ENCODE measurements at places on chromosomes 5 and 9. TPM values are rescaled to one million over a fixed set of nuclear protein-coding genes. Genes with fewer than 3 reads are reported as not detected.

The HMMR gene
- total RNA-seq: 77.8 TPM

The C9orf152 gene
- total RNA-seq: not detected

The PCDHB2 gene
- not detected for total RNA-seq

The F12 gene
- 0.22 TPM for total RNA-seq

The AIF1L gene
- 0.37 TPM for total RNA-seq

The FOXD4L5 gene
- total RNA-seq: 0.21 TPM

The SLC25A2 gene
- 0.52 TPM for total RNA-seq

The SLC34A3 gene
- not detected for total RNA-seq

The CARTPT gene
- not detected for total RNA-seq

The ABHD17B gene
- total RNA-seq: 21.5 TPM

- no peak for DNase-seq
Observed at GRCh38 chr9:76529653-76530052, 70.7 kb downstream of the GCNT1 start.

GRCh38 chr5:137356127-137356526, 143.0 kb downstream of the SPOCK1 start:
- DNase-seq: no peak

DNA sequence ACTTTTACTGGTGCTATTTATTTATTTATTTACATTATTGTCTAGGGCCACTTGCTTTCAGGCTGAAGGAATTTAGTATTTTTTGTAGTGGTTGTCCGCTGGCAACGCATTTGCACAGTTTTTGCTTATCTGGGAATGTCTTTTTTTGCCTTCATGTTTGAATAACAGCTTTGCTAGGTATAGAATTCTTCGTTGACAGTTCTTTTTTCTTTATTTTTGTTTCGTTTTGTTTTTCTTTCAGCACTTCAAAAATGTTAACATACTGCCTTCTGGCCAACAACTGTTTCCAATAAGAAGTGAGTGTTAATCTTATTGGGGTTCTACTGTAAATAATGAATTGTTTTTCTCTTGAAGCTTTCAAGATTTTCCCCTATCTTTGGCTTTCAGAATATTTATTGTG, 252.7 kb upstream of the TARS1 start:
- no peak for DNase-seq

DNA sequence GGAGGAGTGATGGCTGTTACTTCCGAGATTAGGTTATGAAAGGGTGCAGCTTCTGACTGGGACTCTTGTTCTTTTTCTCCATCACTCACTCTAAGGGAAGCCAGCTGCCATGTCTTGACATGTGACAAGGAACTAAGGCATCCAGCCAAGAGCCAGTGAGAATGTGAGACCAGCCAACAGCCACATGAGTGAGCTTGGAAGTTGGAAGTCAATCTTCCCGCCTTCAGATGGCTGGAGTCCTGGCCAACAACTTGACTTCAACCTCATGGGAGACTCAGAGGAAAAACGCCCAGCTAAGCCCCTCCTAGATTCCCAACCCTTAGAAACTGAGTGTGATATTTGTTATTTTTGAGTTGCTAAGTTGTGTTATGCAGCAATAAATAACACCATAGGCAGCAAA, 201.1 kb downstream of the SNX18 start:
- no peak for DNase-seq

DNA sequence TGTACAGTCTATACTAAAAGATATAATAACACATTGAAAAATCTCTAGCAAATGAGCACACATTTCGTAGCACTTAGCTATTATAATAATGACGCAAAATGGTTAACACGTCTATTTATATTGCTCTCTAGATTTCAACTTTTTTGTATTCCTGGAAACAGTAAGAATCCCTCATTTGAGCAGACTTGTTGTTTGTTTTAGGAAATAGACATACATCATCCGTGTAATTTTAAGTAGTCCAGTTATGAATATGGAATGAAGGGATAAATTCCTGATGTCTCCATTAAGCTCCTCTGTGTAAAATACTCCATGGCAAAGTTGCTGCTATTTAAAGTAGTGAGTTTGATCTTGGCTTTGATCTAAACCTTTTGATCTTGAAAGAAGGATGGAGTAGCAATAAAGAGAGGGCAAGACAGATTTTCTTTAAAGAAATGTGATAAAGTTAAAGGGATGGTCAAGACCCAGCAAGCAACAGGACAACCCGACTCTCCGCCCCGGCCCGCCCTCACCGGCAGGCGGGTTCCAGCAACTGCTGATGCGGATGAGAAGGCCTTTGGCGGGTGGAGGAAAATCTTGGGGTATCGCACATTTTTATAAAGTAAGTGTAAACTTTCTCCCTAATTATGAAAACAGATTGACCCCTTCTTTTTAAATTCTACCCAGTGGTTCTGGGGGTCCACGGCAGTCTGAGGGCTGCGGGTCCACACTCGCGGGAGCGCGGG, 277.4 kb downstream of the AOPEP start:
- no peak for DNase-seq

DNA sequence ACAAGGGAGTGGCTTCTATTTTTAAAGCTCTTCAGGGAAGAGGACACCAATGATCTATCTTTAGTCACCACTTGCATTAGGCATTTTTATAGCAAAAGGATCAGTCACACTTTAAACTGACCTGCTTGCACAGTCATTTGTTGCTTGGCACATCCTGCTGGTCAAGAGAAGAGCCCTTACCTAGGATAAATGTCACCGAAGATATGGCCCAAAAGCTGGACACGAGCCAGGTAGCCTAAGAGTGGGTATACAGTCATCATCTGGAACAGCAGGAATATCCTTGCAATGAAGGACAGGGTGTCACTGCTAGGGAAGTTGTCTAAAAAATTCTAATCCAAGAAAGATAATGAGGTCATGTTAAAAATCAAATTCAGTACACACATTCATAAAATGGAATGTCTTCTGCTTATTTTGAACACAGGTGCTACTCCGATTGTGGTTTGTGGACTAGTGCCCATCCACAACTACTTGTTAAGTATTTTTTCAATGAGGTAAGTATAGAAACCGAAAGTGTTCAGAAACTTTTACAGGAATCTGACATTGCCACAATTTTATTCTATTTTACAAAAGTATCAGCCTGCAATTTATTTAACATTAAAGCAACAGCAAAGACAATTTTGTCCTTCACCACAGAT, 78.4 kb downstream of the SLC38A9 start:
- peak; percentile 20 for DNase-seq

GRCh38 chr9:16579872-16580432, 290.5 kb downstream of the BNC2 start:
- no peak for DNase-seq

GRCh38 chr5:169248550-169248949, 52.4 kb downstream of the SLIT3 start:
- no peak for DNase-seq

GRCh38 chr9:125726456-125727132, 19.6 kb upstream of the MAPKAP1 start:
- DNase-seq: no peak

DNA sequence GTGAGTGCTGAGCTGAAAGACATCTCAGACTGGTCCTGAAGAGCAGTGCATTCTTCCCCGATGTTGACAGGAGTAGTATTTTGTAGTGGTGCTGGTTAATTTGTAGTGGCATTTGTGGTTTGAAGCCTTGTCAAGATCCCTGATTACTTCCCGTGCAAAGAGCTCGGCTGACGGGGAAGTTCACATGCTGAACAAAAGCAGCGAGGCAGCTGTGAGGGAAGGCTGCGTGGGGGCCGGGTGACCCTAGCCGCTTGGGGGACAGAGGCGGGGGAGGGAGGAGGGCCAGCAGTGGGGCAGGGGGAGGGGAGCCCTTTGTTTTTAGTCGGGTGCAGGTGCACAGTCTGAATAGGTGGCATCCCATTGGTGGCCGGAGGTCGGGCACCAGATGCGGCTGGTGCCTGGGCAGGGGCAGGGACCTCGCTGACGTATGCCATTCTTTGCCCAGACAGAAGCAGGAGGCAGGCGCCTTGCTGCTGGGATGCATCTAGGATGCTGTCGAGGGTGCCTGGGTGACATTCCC, 64.7 kb downstream of the CRB2 start:
- no peak for DNase-seq

- DNase-seq: no peak
Observed at GRCh38 chr5:60066502-60066901, 173.0 kb upstream of the PDE4D start.

DNA sequence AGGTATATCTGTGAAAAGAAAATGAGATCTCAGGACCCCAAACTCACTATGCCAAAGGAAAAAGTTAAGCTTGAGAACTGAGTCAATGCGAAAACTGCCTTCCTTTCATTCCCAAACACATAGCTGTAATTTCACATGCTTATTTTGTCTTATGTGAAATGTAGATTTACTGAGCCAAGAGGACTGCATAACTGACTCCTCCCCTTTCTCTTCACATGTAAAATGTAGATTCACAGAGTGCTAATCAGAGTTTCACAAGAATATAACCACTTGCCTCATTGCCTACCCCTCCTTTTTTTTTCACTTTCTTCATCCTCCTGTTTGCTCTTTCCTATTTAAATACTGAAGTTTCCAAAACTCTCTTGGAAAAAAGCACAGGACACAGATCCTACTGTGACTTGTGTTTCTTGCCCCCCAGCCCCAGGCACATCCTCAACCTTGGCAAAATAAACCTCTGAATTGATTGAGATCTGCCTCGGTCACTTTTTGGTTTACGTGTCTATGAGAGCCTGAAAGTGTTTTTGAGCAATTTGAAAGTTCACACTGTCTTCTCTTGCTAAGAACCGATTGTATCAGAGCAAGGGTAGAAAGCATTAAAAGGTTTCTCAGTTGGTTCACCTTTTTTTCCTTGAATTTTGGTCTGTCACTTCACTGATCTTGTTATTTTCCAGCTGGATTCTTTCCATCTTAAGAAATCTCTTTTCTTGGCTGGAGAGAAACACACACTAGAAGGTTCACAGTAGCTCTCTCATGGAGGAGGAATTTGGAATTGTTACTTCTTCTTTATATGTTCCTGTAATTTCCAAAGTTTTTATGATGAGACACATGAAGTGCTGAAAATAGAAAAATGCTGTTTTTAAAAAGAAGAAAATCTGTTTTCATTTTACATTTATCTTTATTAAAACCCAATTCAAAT, 44.8 kb upstream of the SNAPC3 start:
- DNase-seq: no peak

DNA sequence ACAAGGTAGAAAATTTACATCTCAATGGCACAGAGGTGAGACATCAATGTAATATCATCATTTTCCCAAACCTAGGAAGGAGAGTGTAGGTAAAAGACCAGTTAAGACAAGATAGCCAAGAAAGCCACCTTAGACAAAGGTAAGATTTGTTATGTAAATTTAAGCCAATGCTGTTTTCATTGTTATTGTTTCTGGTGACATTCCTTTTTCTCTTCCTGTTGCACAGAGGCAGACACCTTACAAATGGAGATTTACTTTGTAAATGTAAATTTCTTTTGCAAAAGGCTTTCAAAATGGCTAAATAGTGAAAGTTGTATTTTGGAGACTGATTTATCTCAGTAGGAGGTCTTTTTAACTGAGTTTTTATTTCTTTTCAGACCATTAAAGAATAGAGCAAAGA, 159.1 kb downstream of the YIPF5 start:
- DNase-seq: no peak

DNA sequence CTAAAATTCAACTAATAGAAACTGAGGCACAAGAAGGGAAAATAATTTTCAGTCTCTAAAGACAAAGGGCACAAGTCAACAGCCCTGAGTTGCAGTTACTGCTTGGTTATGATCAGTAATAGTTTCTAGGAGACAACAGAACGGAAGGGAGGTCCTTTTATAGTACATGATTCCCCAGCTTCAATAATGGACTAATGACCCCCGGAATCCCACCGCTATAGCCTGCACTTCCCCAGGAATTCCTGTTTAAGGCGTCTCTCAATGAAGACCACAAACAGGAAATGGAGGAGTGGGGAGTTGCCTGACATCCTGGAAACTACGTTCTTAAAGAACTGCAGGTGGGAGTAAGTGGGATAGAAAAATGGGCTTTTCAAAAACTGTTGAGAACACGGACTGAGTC, 60.6 kb downstream of the DIAPH1 start:
- no peak for DNase-seq

- DNase-seq: no peak
Observed at GRCh38 chr9:33133186-33133585, 34.0 kb downstream of the B4GALT1 start.

- DNase-seq: no peak
Observed at GRCh38 chr5:91434348-91434747, 51.2 kb upstream of the ARRDC3 start.

GRCh38 chr5:179872055-179872827, 13.6 kb upstream of the MRNIP start:
- DNase-seq: no peak

DNA sequence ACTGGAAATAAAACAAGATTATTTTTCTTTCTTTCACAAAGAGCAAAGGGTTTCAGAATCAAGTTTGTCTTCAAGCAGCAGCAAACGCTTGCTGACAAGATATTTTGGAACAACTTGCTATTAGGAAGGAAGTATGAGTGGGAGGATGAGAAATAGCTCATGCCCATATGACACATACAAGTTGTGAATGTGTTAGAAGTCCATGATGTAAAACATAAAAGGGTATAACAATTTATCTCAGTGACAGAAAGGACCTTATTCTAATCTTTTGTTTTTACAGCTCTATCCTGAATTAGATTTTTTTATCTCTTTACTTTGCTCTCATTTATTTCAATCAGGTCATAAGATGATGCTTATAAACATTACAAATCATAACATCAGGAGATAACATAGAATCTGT, 516.6 kb upstream of the MEF2C start:
- DNase-seq: no peak

DNA sequence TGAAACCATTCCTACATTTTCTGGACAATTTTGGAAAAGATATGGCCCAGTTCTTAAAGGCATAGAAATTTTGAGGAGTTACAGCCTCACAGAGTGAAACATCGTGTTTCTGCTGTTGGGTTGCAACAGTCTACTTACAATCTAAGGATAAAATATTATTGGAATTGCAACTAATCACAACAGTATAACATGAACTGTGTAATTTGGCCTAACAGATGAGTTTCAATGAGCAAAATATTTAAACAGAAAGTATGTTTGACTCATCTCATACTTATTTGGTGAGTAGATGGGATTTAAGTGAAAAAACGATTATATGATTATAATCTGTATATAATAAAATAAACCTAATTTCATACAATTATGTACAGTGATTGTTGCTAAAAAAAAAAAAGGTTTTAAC, 1061.8 kb downstream of the CDH12 start:
- no peak for DNase-seq

DNA sequence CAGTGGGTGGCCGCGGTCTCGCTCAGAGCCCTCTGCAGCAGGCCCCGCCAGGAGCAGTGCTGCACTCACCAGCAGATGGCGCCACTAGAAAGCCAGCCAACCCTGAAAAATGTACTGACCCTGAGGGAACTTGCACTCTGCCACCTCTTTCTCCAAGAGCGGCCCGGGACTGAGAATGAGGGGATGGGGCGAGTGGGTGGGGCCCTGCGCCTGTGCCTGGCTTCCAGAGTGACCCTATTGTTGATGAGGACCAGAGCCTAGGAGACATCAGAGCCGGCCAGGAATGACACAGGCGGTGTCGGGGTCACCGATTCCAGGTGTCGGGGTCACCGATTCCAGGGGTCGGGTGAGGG, 2.9 kb upstream of the IL17B start:
- peak; percentile 77 for DNase-seq

- no peak for DNase-seq
Observed at GRCh38 chr5:55866485-55866884, 15.3 kb downstream of the IL31RA start.

GRCh38 chr9:122991370-122991830, 42.1 kb upstream of the GPR21 start:
- peak; percentile 46 for DNase-seq

GRCh38 chr5:134420343-134420742, 8.7 kb upstream of the CDKN2AIPNL start:
- DNase-seq: no peak
